ENCODE measurements at places on chromosomes 13 and 19.

DNA sequence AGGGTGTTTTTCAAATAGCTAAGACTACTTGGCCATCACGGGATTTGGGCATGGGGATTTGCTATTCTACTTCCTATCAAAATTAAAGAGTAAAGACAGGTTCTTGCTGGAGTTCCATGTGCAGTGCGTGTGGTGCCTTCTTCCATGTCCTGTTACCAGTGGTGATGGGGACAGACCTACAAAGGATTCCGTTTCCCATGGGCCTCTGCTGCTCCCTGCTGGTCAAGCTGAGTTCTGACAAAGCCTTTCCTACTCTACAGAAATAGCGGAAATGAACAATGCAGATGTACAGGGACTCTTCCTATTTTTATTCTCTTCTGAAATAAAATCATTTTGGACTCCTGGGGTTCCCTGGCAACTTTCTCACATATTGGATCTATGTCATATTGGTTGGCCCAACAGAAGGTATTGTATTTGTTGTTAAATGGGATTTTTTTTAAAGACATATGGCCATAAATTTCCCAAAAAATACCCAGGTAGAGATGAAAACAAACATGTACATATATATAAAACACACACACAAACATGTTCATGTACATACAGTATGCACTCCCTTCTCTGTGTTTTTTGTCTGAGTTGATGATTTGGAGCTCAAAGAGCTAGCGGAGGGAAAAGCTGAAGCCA, 90.5 kb upstream of the SLC15A1 start:
- peak; percentile 69 for DNase-seq

- no peak for DNase-seq
These were observed 5.9 kb downstream of the B3GNT8 start for GRCh38 chr19:41421314-41421713.

DNA sequence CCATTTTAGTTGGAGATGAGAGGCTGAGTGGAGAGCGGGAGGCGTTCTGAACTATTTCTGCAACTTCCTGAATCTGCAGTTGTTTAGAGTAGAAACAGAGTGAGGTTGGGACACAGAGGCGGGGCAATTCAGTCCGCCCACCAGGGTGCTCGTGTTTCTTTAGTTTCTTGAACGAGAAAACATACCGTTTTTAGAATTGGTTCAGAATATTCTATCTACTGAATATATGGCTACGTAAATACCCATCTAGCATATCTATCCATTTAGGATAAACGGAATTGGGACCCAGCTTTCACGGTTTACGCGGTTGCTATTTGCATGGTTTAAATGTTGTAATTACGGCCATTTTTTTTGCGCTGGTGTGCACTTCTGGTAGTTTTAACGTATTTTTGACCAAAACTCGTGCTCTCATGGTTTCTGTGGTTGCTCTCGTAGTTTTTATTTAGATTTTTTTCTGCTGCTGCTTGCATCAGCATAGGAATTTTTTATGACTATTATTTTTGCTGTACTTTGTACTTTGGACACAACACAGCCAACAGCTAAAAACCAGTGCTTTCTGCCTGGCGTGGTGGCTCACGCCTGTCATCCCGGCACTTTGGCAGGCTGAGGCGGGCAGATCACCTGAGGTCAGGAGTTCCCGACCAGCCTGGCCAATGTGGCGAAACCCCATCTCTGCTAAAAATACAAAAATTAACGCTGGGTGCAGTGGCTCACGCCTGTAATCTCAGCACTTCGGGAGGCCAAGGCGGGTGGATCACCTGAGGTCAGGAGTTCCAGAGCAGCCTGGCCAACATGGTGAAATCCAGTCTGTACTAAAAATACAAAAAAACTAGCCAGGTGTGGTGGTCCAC, 32.7 kb downstream of the TIMM13 start:
- no peak for DNase-seq

- DNase-seq, result no peak
These were observed 5.8 kb upstream of the POMP start for GRCh38 chr13:28653111-28653510.

GRCh38 chr13:46181840-46182490, at the start of gene LCP1:
TSS of gene LCP1 (minus strand) at chr13:46182177. CDS start at chr13:46159662, 22,515 bp downstream.
- peak; percentile 68 for DNase-seq

- no peak for DNase-seq
These were observed 25.2 kb downstream of the SUGT1 start for GRCh38 chr13:52677823-52678222.

DNA sequence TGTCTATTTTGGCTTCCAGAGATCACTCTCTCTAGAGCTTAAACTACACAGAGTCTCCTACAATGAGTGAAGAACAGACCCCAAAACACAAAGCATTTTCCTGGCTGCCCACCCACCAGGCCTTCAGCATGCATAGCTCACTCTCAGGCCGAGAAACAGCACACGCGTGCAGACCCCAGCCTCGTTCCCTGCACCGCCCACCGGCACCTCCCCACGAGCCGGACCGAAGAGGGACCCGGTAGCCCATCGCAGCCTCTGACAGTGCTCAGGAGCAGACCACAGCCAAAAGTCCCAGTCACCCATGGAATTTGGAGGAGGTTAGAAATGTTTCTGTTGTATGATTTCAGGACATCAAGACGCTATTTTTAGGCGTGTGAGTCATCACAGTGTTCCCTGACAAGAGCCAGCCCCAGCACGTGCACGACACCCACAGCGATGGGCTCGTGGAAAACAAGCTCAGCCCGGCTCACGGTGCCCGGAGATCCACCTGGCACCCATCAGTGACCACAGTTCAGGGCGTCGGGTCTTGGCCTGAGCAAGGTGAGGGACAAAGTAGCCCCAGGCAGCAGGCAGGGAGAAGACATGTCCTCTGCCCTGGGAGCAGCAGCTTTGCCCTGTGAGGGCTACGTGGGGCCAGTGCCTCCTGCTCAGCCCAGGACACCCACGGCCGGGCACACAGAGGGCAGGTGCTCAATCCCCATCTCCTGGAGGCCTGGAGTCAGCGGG, 50.1 kb upstream of the SPACA7 start:
- DNase-seq, result no peak

GRCh38 chr13:45747071-45747470, 45.0 kb downstream of the CBY2 start:
- no peak for DNase-seq

DNA sequence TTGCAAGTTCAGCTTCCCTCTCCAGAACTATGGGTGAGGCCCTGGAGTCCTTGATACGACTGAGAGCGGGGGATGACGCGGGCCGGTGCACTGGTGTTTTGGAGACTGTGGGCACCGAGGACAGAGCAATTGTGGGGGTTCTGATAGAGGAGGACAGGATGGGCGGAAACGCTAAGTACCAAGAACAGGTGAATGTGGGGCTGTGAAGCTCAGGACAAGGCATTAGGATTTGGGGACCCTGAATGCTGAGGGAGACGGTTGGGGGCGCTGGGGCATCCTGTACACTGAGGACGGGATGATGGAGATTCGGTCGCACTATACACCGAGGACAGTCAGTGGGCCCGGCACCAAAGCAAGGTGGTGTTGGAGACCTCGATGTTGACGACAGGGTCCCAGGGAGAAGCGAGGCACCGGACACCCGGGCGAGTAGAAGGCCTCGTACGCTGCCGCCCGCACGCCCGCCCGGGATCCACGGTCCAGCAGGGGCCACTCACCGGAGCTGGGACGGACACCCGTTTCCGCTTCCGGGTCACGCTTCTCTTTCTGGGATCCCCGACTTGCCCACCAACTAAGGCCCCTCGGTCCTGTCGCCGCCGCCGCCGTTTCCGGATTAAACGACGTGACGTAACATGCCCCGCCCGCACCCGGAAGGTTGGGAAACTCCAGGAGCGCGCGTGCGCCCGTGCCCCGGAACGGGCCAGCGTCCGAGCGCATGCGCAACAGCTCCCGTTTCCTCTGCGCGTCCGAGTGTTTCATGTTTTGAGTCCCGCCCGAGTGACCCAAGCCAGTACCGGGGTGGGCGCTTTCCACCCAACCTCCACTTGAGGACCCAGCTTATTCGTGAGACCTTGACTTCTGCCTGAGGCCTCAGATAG, at the start of gene CHMP2A:
CHMP2A (minus strand) TSS at position 612 of the 875 bp plus-strand sequence. CDS start 893 bp downstream, outside the sequence.
- peak; percentile 98 for DNase-seq

GRCh38 chr19:49503582-49503962, 7.3 kb downstream of the RPS11 start:
- no peak for DNase-seq

GRCh38 chr19:54532528-54532927, 29.9 kb downstream of the LAIR2 start:
- no peak for DNase-seq

DNA sequence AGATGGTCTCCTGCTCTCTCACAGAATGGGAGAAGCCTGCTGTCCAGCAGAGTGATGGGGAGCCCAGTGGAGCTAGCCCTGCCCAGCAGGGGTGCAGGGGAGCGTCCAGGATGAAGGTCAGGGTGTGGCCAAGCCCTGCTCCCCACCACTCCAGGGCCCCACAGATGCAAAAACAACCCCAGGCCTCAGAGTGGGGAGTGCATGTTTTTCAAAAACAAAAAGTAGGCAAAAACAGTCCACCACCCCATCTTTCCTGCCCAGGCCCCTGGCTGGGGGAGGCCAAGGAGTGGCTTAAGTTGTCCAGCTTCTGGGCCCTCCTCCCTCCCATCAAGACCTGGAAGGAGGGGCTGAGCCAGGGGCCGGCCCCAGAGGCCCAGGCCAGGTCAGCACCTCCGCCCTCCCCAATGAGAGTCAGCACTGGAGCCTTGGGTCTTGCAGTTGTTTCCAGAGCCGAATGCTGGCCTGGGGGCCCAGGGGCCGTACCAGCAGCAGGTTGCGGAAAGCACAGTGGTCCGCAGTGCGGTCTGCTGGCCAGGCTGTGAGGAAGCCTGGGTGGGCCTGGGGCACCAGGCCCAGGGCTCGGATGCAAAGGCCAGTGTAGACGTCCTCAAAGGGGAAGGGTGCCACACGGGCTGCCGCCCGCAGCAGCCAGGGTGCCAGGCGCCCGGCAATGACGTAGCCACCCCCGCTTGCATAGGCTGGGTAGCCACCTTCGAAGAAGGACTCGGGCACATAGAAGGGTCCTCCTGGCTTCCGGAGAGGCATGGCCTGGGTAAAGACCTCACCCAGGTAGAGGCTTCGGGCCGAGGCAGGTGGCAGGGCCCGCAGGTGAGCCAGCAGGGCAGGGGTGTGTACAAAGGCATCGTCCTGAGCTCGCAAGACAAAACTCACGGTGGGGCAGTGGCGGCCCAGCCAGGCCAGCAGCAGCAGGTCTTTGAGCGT, 1.7 kb downstream of the B3GNT8 start:
- no peak for DNase-seq

DNA sequence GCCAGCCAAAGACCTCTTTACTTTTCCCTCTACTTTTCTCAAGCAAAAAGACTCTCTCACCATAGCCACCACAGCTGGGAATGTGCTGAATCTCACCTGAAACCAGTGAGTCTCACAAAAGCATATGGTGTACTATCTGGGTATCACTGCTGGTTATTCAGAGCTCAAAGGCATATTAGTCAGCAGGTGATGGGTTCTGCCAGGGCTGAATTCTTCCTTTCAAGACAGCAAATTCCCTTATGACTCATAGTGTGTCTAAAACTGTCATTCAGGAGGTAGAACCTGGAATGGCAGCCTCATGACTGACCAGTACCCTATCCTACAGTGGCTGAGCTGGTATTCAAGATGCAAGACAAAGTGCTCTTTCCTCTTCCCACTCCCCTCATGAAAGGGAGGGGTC, 2859.1 kb downstream of the PCDH9 start:
- no peak for DNase-seq

DNA sequence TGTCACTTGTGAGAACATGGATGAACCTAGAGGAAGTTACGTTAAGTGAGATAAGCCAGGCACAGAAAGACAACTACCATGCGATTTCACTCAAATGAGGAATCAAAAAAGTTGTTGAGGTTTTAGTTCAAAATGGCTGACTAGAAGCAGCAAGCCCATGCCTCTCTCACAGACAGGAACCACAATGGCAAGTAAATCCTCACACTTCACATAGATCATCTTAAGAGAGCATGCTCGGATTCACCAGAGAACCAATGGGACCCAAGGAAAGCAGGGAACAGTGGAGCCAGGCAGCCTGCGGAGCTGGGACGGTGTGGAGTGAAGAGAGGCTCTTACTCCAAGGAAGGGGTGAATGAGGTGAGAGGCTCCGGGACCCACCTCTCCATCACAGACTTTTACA, 581.0 kb downstream of the UQCRFS1 start:
- no peak for DNase-seq

DNA sequence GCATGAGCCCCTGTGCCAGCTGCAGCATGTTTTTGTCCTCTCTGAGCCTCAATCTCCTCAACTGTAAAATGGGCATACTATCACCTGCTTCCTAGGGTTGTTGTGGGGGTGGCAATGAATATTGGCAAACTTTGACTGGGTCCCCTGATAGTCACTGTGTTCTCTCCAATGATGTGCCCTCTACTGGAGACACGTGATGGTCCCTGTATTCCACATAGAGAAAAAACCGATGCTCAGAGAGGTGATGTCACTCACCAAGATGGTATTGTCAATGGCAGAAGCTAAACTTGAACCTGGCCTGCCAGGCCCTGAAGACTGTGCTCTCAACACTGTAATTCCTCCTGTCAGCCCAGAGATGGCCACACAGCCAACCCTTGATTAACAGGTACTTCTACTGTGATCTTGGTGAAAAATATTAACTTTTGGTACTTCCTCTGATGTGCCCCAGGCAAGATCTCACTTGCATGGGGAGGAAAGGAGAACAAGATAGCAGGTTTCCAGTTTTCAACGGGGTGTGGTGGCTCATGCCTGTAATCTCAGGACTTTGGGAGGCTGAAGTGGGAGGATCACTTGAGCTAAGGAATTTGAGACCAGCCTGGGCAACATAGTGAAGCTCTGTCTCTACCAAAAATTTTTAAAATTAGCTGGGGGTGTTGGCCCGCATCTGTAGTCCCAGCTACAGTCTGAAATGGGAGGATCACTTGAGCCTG, 3.6 kb downstream of the CEACAM20 start:
- no peak for DNase-seq

GRCh38 chr19:30217461-30217860, 154.7 kb upstream of the ZNF536 start:
- DNase-seq, result no peak

DNA sequence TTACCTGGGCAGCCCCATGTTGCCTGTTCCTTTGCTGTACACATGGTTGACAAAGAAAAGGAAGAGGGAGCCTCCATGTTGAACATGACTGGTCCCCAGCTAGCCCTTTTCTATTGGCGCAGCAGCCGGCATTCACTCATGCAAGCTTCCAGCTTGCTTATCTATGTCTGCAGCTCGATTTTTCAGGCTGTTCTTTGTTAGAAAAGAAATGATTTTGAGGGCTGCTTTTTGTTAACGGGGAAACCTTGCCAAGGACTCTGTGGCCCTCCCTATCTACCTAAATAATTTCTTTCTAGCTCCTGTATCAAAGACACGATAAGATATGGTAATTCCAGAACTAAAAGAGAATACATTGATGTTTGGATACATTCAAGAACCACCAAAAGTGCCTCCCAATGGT, 20.4 kb upstream of the ADGRE2 start:
- DNase-seq, result no peak

DNA sequence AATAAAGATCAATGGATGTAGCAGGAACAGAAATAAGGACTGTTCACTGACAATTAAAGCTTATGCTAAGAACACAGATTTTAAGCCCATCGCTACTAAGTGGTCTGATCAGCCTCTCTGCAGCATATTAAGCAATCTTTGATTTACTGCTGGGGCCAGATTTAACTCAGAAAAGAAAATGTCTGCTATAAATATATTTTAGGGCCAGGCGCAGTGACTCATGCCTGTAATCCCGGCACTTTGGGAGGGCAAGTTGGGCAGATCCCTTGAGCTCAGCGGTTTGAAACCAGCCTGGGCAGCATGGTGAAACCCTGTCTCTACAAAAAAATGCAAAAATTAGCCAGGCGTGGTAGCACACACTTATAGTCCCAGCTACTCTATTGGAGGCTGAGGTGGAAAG, 43.0 kb downstream of the METTL21C start:
- no peak for DNase-seq

- no peak for DNase-seq
These were observed 39.3 kb downstream of the MBNL2 start for GRCh38 chr13:97261254-97262005.

GRCh38 chr19:9917321-9917720, 19.0 kb downstream of the OLFM2 start:
- no peak for DNase-seq
